ENCODE measurements at places on chromosomes 12 and 14.
A peak's percentile ranks its signal among the peaks of the same experiment; 100 is the strongest.

- DNase-seq, result no peak
- peaks cover 6% of the 10 kb centered on the region for H3K4me1 ChIP-seq
- no peak overlapping the region for H3K27ac ChIP-seq
- H3K36me3 ChIP-seq, result no peaks in the 10 kb centered on the region
- H3K4me3 ChIP-seq, result no peak overlapping the region
Measured at GRCh38 chr12:104273503-104273902, 30.0 kb upstream of the EID3 start.

GRCh38 chr14:73223049-73223448 is 14.3 kb upstream of the PAPLN start:
- H3K4me1 ChIP-seq, result peaks cover 11% of the 10 kb centered on the region
- H3K36me3 ChIP-seq, result peaks cover 45% of the 10 kb centered on the region
- H3K4me3 ChIP-seq, result no peak overlapping the region
- no peak overlapping the region for H3K27ac ChIP-seq

DNA sequence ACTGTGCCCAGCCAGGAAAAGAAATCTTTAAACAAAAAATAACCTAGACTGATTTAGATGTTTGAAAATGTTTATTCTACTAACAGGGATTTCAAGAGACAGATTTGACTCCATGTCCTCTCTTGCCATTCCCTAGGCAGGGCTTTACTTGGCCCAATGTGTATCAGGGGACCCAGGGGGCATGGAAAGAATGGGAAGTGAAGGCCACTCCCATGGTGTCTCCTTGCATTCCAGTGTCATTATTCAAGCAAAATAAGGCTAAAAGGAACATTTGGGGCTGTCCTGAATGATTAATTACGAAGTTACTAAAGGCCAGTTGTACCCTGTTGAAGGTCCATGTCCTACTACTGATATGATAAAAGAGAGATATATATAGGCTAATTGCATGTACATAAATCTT is 151.9 kb upstream of the ATF7IP start:
- H3K4me1 ChIP-seq, result peaks cover 8% of the 10 kb centered on the region
- peaks cover 4% of the 10 kb centered on the region for H3K27me3 ChIP-seq
- H3K36me3 ChIP-seq, result no peaks in the 10 kb centered on the region
- DNase-seq, result no peak

- H3K4me3 ChIP-seq, result peak overlapping the region; percentile 91
- H3K27me3 ChIP-seq, result no peaks in the 10 kb centered on the region
- H3K4me1 ChIP-seq, result peaks cover 24% of the 10 kb centered on the region
- no peaks in the 10 kb centered on the region for H3K36me3 ChIP-seq
Measured at GRCh38 chr14:77098529-77099353, 683 bp downstream of the CIPC start.

DNA sequence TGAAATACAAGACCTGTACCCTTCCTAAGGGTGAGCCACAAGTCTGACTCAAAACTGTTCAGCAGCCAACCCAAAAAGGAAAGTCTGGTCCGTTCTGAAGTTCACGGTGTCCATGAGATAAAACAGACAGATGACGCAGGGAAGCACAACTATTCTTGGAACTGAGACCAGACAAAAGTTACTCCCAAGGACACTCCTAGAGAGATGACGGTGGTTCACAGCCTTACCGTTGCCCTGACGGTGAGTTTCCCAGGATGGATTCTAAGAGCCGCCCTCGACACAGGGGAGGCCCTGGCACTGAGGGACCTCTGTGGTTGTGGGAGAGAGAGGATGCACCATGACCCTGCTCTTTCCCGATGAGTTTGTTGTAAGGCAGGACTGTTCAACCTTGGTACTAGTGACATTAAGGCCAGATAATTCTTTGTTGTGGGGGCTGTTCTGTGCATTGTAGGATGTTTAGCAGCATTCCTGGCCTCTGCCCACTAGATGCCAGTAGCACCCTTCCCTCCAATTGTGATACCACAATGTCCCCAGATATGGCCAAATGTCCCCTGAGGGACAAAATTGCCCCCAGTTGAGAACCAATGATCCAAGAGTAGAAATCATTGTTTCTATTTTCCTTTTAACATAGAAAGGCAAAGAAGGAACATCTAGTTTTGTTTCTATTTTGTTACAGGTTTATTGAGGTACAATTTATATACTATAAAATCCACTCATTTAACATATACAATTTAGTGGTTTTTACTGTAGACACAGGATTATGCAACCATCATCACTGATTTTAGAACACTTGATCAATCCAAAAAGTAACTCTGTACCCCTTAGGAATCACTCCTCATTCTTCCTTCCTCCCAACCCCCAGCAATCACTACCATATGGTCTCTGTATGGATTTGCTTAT is 23.0 kb downstream of the OR10P1 start:
- no peaks in the 10 kb centered on the region for H3K4me1 ChIP-seq
- H3K36me3 ChIP-seq, result no peaks in the 10 kb centered on the region
- H3K4me3 ChIP-seq, result no peak overlapping the region
- DNase-seq, result no peak
